ENCODE measurements at places on chromosomes 1 and 21. TPM values are rescaled to one million over a fixed set of nuclear protein-coding genes. Genes with fewer than 3 reads are reported as not detected.
A peak's percentile ranks its signal among the peaks of the same experiment; 100 is the strongest.

The CNIH3 gene
- 1.6 TPM for polyA plus RNA-seq

The SLAMF9 gene
- not detected for polyA plus RNA-seq

The GJA8 gene
- polyA plus RNA-seq: not detected

DNA sequence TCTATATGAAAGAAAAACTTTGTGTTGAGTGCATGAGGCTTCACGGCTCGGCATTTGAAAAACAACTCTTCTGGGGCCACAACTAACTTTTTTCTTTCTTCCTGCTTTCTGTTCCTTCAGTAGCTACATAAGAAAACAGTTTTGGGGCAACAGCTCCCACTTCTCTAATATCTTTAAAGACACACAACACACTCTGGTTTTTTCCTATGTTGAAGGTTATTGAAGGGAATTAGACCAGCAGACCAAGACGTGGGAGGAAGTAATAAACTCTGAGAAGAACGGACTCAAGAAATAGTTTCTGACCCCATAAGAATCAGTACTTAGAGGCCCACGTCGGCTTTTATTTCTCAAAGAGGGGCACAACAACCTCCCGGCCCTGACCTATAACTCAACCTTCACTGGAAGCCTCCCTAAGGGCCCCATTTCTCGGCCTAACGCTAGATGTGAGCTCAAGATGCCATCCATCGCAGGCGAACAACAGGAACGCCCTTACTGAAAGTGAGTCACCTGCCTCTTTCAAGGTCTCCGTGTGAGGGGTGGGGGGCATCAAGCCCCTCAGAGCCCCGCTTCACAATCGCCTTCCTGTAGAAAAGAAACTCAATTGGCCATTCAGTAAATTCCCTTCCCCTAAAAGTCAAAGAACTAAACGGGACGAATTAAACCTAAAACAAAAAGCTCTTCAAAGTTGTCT lies 844 bp downstream of the ZMYM6 start:
- peak; percentile 73 for DNase-seq

DNA sequence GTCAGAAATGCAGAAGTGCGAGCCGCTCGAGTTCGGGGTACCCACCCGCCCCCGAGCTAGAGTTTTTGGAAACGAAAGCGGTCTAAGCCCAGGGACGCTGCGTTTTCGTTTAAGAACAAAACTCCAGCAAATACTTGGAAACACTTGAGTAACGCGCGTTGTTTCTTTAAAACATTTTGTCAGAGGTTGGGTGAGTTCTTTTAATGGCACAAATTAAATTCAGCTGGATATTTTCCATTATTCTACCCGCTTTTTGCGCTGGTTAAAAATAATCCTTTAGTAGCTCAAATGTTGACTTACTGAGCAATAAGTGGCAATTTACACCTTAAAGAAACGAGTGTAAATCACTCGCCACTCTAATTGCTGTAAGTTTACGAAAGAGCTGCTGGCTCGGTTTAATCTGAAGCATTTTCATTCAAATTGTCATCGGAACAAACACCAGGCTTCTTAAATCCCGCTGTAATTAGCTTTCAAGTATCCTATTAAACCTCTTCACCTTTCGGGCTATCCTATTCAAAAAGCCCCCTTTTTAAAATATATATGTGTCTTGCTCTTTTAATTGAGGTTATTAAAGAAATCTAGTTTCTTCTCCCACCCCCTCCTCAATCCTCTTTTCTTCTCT lies 1.5 kb downstream of the LHX8 start:
- peak; percentile 54 for DNase-seq

DNA sequence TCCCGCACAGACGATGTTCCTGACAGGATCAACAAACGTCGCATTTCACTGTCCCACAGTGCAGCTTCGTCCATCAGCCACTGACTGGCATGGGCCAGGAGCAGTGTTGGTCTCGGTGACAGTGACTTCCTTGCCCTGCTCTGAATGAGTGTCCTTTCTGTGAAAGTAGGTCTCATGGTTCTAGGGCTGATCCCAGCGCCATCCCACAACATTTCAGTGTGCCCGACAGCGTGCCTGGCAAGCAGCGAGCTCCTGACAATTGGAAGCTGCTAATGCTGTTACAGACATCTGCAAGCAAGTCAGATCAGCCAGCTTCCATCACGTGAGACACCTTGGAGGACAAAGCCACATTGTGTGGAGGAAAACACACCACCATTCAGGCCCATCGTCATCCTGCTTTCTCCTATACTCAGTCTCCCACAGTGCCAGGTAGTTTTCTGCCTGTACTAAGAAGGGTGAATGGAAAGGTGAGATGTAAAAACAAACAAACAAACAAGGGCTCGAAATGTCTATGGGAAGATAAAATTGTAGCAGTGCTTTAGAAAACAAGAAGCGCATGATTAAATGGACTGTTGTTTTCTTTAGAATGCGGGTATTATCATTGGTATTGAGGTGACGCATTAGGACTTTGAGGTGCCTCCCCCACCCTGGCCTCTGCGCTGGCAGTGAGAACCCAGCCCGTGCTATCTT lies 21.9 kb downstream of the ERRFI1 start:
- no peak for DNase-seq

DNA sequence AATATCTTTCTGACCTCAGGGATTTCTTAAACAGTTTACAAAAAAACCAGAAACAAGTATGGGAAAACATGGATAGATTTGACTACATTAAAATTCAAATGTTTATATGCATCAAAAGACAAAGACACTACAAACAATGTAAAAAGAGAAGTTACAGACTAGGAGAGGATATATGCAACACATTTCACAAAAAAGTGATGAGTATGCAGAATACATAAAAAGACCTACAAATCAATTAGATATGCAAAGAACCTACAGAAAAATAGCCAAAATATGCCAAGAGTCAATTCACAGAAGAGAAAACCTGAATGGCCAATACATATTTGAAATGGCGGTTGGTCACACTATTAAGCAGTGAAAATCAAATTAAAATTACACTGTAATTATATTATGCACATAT lies 175.0 kb downstream of the FOXD2 start:
- DNase-seq: no peak

DNA sequence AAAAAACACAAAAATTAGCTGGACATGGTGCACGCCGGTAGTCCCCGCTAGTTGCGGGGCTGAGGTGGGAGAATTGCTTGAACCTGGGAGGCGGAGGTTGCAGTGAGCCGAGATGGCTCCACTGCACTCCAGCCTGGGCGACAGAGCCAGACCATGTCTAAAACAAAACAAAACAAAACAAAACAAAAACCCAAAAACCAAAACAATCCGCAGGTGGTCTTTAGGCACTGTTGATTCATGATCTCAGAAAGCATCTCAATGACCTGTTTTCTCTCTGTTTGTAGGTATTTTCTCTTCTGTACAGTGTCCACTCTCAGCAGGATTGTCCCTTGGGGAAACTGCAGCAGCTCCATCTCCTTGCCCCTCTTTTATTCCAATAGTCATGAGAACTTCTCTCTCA lies 74.9 kb upstream of the ADGRL2 start:
- no peak for DNase-seq

The NPL gene
- polyA plus RNA-seq: 0.14 TPM

DNA sequence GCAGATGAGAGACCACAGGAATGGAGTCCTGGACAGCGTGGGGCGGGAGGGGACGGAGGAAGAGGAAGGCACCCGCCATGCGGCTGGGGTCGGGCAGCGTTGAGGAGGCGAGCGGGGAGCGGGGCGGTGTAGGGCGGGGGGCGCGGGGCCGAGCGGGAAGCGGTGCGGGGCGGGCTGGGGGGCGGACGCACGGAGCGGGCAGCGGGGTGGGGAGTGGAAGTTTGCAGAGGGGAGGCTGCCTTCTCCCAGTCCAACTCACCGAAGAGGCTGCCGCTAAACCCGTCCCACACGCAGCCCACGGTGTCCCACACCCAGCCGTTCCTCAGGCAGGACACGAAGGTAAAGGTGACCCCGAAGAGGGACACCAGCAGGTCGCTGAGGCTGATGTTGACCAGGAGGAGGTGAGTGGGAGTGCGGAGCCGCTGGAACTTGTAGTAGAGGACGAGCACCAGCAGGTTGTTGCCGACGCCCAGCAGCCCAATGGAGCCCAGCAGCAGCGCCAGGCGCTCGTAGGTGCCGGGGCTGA lies 483 bp downstream of the CHML start:
- peak; percentile 58 for DNase-seq

GRCh38 chr1:167629681-167630567 lies at the start of gene RCSD1:
Gene RCSD1 (plus strand): TSS chr1:167630232. CDS start chr1:167630424, 192 bp downstream.
- DNase-seq: no peak

The TMEM222 gene
- polyA plus RNA-seq: 103 TPM

DNA sequence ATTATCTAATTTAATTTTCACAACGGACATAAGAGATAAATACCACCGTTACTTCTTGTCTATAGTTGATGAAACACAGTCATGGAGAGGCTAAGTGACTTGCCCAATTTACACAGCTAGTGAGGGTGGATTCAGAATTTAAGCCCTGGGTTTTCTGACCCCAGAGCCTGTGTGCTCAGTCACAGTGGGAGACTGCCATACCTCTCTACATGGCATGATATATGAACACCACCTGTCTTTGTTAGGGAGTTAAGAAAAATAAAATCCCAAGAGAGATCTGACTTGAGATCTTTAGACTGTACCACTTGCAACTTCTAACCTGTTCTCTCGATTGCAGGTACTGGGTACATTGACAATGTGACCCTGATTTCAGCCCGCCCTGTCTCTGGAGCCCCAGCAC lies 40.3 kb downstream of the LAMC2 start:
- no peak for DNase-seq

GRCh38 chr1:57046462-57046861 lies 80.6 kb upstream of the C8B start:
- no peak for DNase-seq

The PALMD gene
- polyA plus RNA-seq: 52.6 TPM

The CRP gene
- not detected for polyA plus RNA-seq

DNA sequence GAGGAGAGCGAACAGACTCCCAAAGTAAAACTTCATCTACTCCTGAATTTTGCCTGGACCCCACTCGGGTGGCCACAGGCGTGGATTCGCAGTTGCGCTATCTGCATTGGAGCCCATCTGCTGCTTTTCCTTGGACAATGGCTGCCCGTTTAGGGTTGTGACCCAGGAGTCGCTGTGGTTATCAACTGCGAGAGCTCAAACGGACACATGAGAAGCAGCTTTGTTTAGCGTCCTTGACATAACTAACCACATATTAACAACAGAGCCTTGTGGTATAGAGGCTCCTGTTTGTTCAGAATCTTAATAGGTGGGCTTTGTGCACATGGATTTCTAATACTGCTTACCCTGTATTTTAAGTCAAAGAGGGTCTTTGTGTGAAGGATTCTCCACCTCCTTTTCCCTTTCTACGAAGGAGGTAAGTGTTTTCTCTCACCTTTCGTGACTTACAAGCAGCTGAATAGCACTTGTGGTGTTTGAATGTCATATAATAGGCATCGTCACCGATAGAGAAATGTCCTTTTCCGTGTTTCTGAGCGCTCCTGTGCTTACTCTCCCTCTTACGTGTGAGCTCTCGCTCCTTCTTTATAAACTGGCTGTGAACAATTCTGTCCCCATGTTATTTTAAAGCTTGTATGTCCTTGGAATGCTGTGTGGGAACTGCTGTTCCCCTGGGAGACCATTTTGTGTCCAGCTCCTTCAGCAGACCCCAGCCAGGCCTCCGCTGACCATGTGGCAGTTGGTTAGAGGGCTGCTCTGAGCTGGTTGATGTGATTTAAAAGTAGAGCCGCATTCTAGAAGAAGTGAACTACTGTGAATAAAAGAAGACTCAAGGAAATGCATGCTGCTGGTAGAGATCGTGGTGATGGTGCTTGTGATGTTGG lies 441.4 kb downstream of the RPS6KC1 start:
- no peak for DNase-seq

- DNase-seq: peak; percentile 49
Observed at GRCh38 chr1:61742620-61743430, 545 bp downstream of the PATJ start.

The TNFAIP8L2 gene
- 0.06 TPM for polyA plus RNA-seq

The MROH9 gene
- not detected for polyA plus RNA-seq

The FMN2 gene
- polyA plus RNA-seq: not detected

The NOC2L gene
- polyA plus RNA-seq: 55.3 TPM

The INAVA gene
- polyA plus RNA-seq: not detected

GRCh38 chr1:70364439-70364838 lies 9.9 kb upstream of the ANKRD13C start:
- no peak for DNase-seq

The LIPI gene
- polyA plus RNA-seq: not detected

The SLC1A7 gene
- polyA plus RNA-seq: not detected

GRCh38 chr1:219322766-219323165 lies 149.1 kb downstream of the LYPLAL1 start:
- DNase-seq: peak; percentile 26

DNA sequence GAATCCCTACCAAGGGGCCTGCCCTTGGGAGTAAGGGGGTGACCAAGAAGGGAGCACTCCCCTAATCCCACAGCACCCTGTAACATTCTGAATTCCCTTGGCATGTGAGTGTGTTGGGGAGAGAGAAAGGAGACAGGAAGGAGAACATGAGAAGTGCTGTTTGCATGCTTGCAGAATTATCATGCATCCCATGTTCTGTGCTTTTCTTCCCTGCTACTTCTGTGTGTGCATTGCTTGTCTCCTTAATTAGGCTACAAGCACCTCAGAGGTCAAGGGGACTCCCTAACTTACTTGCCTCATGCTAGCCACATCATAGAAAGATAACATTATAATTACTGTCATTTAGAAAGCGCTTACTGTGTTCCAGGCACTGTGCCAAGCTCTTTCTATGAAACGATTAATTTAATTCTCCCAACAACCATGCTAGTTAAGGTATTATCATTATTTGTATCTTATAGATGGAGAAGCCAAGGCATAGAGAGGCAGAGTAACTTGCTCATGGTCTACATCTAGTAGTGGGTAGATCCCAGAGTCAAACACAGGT lies 11.1 kb downstream of the NOS1AP start:
- peak; percentile 49 for DNase-seq

- peak; percentile 49 for DNase-seq
Observed at GRCh38 chr1:25744140-25744581, 55.8 kb upstream of the SELENON start.

The MPZ gene
- 7.0 TPM for polyA plus RNA-seq

The IVL gene
- not detected for polyA plus RNA-seq

GRCh38 chr1:201357636-201358348 lies 19.7 kb downstream of the TNNT2 start:
- DNase-seq: no peak
